ENCODE measurements at places on chromosomes 6 and 20.

DNA sequence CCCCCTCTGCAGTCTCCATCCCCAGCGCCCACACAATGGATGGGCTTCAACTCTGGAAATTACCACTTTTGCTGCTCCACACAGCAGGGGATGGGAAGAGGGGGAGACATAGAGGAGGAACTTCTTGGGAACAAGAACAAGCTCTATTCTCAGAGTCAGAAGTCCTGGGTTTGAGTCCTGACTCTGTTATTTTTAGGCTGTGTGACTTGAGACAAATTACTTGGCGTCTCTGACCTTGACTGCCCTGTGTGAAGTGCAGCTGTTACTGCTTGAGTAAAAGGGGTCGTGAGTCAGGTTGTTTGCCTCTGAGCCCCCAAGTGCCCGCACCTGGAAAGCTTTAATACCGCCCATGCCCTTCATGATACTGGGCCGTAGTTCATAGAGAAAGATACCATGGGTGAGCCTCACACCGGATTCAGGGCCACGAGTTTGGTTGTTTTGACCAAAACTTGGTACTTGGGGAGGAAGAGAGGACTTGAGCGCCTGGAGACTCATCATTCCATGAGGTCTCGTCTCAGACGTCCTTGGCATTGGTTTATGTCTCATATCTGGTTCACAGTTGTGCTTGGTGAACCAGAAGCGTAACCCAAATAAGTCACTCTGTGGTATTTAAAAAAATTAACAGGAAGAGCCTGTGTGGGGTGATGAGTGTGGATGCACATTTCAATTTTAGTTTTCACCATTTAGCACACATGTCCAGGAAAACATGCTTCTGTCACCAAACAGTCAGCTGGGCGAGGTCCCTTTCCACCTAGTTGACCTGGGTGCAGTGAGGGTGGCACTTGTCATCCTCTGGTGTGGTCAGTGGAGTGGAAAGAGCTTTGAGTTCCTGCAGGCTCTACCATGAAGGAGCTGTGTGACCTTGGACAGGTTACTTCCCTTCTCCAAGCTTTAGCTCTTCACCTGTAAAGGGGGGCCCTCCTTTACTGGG, 75.6 kb downstream of the CDC5L start:
- no peak for DNase-seq

DNA sequence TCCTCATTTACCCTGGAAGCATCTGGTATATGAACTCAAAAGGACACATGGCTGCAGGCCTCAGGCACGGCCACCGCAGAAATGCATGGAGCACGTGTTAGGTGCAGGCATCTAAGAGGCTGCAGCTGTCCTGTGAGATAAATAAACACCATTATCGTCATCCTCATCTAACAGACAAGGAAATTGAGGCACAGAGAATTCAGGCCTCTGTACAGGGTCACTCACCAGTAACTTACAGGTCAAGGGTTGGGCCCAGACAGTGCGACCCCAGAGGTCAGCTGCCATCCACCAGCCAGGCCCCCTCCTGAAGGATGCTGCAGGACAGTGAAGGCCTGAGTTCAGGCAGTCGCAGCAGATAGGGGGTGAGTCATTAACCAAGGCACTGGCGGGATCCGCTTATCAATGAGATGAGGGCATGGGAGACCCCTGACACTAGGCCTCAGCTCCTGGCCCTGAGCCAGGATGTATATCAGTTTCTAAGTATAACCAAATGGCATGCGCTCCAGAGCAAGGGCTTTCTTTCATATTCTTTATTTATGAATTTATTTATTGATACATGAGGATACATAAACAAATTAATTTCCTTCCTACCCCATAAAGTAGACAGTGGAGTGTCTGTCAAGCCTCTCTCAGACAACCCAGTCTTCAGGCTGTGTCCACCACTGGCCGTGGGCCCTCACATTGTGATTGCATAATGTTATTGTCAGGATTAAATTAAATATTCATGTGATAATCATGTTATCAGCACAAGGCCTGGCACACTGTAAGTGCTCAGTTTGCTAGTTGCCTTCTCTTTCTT, 316.9 kb downstream of the QKI start:
- DNase-seq = no peak

DNA sequence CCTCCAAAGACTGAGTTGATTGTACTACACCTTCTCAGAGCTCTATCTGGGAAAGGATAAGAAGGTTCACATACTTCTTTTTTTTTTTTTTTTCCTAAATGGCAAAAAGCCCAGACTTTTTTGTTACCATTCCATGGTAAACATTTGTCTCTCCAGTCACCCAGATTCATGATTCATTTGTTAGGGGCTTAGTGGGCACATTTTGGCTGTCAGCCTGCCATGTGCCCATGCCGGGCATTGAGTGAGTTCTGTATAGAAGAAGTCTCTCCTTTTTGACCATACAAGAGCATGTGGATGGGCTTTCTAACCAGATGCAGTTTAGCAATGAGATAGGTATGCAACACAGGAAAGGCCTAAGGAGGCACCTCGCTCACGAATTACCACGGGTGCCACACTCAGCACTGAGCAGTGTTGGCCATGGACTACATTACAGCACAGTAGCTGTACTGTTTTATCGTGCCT, 447.5 kb upstream of the HSF2 start:
- no peak for DNase-seq

DNA sequence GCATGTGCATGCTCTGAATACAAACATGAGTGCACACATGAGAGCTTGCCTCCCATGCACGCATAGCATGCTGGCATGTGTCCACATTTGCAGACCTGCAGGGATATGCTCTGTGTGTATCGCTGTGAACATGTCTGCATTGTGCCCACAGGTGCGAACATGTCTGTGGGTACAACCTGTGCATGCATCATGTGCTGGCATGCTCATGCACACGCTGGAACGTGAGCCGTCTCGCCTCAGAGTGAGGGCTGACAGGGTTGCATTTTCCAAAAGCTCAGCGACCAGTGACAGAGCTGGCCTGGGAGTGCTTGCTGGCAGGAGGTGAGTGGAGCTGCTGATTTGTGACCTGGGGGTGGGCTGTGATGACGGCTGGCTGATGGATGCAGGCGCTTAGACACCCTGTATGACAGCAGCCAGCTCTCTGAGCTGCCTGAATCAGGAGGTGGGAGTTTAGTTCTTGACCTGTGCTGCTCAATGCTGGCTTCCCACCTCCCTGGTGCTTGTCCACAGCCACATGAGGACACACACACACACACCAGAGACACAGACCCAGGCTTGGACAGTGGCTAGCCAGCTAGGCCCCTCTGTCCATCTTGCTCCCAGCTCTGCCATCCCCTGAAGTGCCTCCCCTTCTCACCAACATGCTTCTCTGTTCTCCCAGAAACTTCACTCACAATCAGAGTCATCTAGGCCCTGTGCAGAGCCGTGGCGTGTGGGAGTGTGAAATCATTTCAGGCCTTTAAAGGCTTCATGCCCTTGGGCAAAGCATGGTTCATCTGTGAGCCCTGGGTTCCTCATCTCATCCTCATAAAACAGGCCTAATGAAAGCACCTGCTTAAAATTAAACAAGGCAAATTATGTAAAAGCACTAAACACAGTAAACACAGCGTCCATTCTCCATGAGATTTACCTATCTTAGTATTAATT, 51.4 kb downstream of the CD40 start:
- DNase-seq = no peak
